Fibroblast of skin of right quadriceps (primary cell): ENCODE measurements at places on chromosomes 16 and 17.

DNA sequence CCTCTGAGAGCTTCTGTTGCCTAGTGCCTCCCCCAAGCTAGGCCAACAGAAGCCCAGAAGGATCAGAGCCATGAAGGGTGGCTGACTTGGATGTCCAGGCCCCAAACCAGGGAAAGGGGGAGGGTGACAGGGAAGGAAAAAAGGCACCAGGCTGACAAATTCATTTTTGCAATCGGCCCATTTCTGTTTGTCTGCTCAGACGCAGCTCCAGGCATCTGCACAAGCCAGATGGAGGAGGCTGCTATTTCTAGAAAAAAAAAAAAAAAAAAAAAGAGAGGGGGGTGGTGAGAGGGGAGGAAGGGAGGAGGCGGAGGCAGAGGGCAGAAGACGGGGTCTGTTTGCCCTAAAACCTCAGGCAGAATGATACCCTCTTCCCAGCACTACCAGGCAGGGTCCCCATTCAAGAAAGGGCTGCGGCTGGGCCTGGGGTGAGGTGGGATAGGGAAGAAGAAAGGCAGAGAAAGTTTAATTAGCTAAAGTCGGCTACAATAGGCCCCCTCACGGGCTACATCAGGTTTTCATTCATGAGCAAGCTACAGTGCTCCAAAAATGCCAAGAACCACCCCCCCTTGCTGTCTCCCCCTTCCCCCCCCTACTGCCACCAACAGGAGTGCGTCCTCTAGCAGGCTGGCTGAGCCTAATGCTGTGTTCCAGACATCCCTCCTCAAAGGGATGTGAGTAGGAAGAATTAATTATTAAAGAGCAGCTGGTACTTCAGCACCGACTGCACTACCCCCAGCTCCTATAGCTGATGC lies 2.4 kb downstream of the HDAC5 start:
- no peak for DNase-seq

DNA sequence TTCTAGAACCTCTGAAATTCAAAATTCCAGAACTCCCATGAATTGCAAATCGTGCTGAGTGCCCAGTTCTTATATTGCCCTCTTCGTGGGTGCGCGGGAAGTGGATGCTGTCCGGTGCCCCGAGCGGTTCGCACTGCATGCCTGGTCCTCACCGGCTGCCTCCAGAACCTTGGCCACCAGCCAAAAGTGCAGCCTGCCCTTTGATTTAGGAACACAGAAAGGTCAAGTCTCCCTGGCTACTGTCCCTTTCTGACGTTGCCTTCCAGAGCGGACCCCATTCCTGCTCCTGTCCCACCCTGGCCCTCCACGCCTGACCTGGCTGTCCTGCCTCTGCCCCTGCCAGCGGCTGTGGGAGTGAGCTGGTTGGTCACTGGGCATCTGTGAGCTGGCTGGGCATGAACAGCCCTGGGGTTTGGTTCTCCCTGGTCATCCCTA lies 9.7 kb downstream of the NEUROD2 start:
- no peak for DNase-seq

DNA sequence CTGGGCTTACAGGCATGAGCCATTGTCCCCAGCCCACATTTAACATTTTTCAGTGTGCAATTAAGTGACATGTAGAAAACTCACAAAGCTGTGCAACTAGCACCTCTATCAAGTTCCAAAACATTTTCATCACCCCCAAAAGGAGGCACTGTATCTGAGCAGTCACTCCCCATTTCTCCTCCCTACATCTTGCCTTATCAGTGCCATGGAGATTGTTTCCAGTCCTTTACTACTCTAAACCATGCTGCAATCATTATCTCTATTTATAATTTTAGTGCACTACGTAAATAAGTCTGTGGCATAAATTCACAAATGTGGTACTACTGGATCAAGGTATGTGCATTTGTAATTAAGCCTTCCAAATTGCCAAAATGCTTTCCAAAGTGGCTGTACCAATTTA lies 7.6 kb downstream of the MRPS23 start:
- DNase-seq: no peak

DNA sequence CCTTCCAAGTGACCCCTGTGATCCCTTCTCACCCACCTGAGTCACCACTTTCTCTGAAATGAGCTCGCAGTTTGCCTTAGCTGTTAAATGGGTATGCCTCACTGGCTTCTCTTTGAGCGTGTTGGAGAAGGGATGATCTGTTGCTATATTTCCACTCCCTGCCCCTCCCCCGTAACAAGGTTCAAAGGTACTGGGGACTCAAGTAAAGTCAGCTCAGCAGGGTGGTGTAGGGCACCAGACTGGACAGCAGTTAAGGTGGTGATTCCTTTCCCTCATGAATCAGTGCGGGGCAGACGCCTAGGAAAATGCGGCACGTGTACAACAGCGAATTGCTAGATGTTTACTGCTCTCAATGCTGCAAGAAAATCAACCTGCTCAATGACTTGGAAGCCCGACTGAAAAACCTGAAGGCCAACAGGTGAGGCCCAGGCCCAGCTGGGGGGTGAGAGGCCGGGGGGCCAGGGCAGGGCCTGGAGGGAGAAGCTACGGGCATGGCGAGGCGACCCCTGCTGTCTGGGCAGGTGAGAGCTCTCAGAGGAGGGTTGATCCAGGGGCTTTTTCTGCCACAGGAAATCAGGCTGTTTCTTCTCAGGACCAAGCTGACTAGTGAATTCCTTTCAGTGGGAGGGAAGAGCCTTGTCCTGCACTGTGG lies 130.3 kb downstream of the RAB11FIP4 start:
- no peak for DNase-seq

GRCh38 chr16:10178080-10178479 lies 4.1 kb downstream of the GRIN2A start:
- peak; percentile 30 for DNase-seq

GRCh38 chr16:47779201-47780016 lies 318.3 kb downstream of the PHKB start:
- peak; percentile 24 for DNase-seq

DNA sequence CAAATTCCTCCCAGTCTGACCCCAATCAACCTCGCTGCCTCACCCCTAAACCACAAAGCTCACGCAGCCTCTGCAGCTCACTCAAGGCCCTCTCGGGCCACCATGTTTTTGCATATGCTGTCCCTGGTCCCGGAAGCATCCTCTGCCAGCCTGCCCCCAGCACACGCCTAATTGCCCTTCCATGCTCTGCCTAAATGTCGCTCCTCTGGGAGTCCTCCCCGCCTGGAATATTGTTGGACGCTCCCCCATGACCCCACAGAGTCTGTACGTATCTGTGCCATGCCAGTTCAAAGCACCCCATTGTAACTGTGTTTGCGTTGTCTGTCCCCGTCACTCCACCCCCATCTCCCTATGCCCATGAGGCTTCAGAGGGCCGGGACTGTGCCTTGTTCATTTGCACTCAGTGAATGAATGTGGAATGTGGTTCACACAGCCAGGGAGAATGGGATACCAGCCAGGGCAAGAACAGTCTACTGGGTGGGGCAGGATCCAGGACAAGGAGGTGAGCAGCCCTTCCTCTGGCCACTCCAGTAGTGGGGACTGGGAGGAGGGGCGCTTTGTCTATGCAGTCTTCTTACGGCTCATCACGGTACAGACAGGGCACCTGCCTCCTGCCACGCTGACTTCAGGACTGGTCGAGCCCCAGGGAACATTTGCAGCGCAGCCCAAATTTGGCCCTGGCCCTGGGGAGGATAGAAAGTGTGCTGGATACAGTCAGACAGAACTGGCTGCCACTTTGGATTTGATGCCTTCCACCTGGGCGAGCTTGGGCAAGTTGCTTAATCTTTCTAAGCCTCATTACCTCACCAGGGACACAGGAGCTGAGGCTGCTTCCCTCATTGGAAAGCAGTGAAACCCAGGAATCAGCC lies 48.5 kb downstream of the NOS2 start:
- DNase-seq: no peak

DNA sequence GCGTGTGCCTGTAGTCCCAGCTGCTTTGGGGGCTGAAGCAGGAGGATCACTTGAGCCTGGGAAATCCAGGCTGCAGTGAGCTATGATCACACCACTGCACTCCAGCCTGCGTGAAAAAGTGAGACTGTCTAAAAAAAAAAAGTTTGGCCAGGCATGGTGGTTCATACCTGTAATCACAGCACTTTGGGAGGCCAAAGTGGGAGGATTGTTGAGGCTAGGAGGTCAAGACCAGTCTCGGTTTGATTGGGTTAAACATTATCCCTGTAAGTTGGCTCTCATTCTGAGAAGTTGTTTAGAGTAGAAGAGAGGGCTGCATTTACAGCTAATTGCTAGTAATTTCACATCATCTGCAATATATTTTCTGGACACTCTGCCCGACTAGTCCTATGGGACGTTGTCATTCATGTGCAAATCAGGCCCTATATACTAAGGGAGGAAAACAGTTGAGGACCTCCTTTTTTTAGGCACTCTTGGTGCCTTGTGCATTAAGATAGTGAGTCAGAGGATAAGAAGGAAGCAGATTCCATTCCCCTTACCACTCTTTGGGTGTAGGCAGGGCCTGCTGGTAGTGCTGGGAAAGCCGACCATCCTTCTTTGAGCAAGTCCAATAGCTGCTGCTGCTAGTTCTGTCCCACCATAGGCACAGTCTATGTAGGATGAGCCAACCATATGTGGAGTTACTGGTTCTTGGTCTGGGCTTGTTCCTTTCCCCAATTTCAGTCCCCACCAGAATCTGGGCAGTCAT lies 18.7 kb downstream of the HMOX2 start:
- peak; percentile 83 for DNase-seq

GRCh38 chr17:512926-513325 lies 160.3 kb upstream of the RPH3AL start:
- peak; percentile 71 for DNase-seq

DNA sequence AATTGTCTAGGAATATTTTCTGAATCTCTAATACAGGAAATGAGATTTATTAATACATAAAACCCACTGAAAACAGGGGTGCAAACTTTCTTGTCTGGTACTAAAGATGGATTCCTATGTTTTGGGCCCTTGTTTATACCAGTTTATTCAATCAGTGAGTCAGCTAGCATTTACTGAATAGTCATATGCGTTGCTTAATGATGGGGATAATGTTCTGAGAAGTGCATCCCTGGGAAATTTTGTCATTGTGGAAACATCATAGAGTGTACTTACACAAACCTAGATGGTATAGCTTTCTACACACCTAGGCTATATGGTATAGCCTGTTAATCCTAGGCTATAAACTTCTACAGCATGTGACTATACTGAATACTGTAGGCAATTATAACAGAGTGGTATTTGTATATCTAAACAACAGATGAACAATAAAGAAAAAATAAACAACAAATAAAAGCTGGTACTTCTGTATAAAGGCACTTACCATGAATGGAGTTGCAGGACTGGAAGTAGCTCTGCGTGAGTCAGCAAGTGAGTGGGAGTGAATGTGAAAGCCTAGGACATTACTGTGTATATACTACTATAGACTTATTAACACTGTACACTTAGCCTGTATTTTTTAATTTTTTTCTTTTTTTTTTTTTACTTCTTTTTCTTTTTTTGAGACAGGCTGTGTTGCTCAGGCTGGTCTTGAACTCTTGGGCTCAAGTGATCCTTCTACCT lies 63.7 kb downstream of the SIAH1 start:
- peak; percentile 14 for DNase-seq

GRCh38 chr16:78962457-78962929 lies 638.0 kb downstream of the MAF start:
- no peak for DNase-seq

GRCh38 chr17:54887787-54888186 lies 12.9 kb upstream of the TOM1L1 start:
- no peak for DNase-seq

GRCh38 chr17:11023639-11024479 lies 186.0 kb upstream of the PIRT start:
- peak; percentile 22 for DNase-seq

- peak; percentile 22 for DNase-seq
Measured at GRCh38 chr17:57016764-57017116, 38.8 kb downstream of the SCPEP1 start.

DNA sequence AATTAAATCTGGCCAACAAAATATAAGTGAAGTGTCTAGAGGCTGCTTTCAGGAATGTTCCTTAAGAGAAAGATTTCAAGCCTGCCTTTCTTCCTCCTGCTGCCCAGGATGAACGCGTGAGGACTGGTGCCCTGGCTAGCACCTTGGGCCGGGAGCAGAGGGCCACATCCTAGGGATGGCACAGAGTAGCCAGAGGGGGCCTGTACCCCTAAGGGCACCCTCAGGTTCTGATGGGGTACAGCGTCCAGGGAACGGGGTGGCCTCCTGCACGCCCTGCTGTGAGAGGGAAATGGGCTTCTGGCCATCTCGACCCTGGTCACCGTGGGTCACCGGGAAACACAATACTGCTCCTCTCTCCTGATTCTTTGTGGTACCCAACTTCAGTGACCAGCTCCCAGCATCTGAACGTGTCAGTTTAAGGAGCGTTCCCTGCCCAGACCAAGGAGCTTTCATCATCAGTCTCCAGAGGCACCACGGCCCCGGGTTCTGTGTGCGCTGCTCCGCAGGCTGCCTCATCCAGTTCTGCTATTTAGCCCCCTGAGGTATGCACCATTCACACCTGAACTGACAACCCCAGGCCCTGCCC lies 40.3 kb downstream of the MAP1LC3B start:
- DNase-seq: no peak

GRCh38 chr17:15006421-15007128 lies 258.6 kb downstream of the PMP22 start:
- no peak for DNase-seq

DNA sequence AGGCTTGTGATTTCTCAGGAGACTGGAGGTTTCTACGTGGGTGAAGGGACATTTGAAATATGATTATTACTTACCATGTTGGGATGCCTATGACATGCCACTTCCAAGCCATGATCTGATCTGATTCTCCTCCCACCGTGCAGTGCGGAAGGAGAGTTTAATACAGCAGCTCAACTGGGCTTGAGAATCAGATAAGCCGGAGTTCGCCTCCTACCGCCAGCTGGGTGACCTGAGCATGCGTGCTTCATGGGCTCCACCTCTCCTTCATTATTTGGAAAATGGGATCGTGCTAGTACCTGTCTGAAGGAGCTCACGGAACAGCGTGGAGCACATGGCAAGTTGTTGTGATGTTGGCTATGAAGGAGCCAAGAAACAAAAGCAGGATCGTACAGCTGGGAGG lies 12.4 kb upstream of the TIMP2 start:
- DNase-seq: no peak

DNA sequence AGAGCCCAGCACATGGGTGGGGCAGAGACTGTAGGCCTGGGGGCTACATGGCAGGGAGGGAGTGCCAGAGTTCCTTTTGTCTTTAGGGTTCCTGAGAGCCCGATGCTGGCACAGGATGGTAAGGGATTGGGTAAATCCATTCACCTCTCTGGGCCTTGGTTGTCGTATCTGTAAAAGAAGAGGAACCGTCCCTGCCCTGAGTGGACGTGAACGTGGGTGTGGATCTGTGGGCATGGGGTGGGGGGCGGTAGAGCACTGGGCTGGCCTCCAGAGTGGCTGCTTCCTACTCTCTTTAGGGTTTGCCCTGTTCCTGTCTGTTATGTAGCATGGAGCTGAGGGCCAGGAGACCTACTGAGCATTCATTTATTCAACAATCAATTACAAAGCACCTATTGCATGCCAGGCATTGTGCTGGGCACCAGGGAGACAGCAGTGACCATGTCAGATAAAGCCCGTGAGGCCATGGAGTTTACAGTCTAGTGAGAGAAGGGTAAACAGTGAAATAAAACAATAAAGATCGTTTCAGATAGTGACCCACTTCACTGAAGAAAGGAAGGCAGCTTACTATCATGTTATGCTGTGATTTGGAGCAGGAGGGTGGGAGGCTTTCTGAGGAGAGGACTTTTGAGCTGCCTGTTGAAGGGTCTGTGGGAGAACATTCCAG lies 13.1 kb upstream of the TCAP start:
- DNase-seq: no peak
